ENCODE measurements at places on chromosomes 7 and 10.

- no peak for DNase-seq
Measured at GRCh38 chr7:129947701-129948100, 5.1 kb downstream of the UBE2H start.

GRCh38 chr10:131739206-131739605, 161.6 kb upstream of the PPP2R2D start:
- no peak for DNase-seq

GRCh38 chr10:36801660-36802059, 323.7 kb upstream of the ANKRD30A start:
- no peak for DNase-seq

DNA sequence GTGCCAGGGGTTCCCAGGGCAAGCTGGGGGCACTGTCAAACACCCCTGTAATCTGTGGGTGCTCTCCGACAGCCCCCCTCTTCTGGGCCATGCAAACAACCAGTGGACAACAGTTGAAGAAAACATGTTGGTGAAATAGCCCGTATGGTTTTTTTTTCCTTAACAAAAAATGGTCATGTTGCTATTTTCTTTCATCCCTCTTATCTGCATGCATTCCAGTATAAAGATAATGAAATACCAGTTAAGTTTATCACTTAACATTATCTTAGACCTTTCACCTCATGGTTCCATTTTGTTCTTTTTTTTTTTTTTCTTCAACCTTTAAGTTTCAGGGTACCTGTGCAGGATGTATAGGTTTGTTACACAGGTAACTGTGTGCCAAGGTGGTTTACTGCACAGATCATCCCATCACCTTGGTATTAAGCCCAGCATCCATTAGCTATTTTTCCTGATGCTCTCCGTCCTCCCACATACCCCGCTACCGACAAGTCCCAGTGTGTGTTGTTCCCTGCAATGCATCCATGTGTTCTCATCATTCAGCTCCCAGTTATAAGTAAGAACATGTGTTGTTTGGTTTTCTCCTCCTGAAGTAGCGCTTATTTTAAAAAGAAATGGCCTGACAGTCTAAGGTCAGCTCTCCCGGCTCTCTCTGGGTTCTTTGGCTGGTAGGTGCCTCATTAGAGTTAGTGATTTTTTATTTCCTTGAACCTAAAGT, 110.1 kb downstream of the NRP1 start:
- DNase-seq: peak; percentile 46

GRCh38 chr10:29670761-29671160, 36.0 kb upstream of the SVIL start:
- no peak for DNase-seq

DNA sequence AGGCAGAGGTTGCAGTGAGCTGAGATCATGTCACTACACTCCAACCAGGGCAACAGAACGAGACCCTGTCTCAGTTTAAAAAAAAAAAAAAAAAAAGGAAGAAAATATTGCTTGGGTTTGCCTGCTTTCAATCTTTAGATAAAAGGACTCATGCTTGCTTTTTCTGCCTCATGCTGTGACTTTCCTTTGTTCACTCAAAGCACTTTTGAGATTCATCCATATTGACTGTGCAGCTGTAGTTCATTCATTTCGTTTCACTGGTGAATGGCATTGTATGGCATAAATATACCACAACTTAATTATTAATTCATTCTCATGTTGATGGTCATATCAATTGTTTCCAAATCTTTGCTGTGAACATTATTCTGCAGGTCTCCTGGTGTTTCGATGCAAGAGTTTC, 97.6 kb upstream of the NFE2L3 start:
- DNase-seq: no peak

GRCh38 chr7:89685287-89685686, 469.0 kb upstream of the STEAP1 start:
- no peak for DNase-seq

DNA sequence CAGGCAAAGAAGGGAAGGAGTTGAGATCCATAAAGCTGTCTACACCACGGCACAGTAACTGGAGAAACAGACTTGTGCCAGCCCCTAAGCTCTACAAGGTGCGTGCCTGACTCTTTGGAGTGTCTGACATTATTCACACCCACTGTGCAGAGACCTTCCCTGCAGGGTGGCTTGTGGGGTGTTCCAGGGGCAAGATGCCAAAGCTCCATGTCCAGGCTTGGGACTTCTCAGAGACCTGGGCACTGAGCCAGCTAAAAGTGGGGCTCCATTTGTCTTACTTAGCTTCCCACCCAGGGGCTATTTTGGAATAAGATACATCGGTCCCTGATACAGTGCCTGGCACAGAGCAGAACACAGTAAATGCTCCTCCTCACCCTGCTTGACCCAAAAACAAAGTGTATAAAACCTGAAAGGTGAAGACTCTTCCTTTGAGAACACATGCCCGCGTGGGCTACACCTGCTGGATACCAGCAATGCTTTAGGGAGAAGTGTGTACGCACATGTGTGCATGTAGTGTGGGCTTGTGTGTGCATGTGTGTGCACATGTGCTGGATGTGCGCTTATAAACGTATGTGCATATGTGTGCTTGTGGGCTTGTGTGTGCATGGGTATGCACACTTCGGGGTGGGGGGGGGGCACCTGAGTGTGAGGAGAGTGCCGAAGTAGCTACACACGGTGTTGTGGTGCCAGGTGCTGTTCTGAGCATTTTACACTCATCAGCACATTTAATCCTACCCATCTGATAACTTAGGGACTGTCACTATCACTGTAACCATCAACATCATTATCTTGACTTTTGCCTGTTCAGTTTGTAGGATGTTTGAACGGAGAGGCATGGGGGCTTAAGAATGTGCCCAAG, 143.0 kb downstream of the ARHGAP22 start:
- no peak for DNase-seq

- no peak for DNase-seq
Measured at GRCh38 chr10:73653701-73654100, 2.1 kb downstream of the SYNPO2L start.

GRCh38 chr10:126849646-126850045, 55.6 kb upstream of the DOCK1 start:
- no peak for DNase-seq

GRCh38 chr7:44378744-44379143, 53.4 kb upstream of the CAMK2B start:
- DNase-seq: peak; percentile 78

DNA sequence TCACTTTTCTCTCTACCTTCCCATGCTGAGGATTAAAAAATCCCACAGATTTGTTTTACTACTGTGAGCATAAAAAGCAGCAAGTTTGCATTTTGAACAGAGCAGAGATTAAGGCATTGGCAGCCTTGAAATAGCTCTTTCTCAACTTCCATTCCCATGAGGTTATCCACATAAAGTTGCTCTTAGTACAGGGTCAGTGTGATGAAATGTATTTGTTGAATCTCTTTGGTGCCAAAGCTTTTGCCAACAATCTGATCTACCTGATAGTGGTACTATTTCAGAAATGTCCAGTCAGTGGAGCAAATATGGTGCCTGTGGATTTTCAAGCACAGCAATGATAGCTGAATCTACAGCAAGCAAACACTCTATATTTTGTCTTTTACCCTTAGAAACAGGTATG, 254.8 kb downstream of the INHBA start:
- no peak for DNase-seq

DNA sequence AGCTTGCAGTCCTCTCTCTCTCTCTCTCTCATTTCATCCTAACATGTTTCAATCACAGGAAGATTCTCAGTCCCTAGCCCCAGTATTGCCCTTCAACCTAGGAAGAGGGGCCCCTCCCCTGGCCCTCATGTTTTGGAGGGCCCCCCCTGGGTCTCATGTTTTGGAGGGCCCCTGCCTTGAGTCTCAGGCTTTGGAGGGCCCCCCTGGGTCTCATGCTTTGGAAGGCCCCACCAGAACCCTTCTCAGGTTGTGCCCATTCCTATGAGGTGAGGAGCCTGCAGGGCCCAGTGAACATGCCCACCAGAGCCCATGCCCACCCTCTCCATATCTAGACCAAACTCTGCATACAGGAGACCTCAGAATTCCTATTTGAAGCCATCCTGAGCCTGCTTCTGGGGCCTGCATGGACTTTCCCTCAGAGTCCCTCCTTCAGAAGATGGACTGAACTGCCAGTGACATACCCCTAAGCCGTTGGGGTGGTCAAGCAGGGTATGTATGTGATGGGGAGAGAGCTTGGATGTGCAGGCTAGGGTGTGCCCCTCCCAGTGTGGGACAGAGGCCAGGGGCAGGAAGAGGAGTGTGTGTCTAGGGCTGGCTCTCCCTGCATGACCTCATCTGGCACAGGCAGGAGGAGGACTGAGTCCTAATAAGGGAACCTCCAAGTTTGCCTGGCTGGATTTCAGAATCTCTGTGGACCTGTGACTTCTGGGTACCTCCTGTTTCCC, 8.1 kb upstream of the VDAC2 start:
- peak; percentile 68 for DNase-seq

- peak; percentile 86 for DNase-seq
Measured at GRCh38 chr10:122112625-122113160, 123.7 kb downstream of the TACC2 start.

- no peak for DNase-seq
Measured at GRCh38 chr10:69681436-69681835, 51.4 kb downstream of the FAM241B start.

- DNase-seq: no peak
Measured at GRCh38 chr7:16743236-16743635, 10.3 kb upstream of the TSPAN13 start.

DNA sequence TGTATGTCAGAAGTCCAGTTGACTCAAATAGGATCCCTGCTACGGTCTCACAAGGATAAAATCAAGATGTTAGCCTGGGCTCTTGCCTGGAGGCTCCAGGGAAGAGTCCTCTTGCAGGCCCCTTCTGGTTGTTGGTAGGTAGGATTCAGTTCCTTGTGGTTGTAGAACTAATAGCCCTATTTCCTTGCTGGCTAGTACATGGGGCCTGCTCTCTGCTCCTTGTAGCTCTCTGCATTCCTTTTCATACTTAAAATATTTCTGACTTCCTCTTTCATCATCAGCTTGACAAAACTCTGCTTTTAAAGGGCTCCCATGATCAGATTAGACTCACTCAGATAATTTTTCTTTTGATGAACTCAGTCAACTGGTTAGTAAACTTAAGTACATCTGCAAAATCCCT, 756.7 kb downstream of the GATA3 start:
- DNase-seq: no peak

DNA sequence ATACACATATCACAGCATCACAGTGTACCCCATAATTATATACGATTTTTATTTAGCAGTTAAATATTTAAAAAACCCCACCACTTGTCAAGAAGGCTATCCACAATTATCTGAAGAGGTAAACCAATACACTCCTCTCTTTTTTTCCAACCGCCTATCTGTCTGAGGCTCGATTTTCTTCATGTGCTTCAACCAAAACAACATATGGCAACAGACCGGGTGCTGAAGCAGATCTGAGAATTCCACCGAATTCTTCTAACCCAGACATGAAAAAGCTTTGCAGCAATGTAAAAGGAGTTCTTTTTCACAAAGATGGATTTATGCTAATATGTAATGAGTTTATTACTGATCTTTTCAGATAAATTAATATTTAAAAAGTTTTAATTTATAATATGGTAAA, 132.4 kb upstream of the RHEB start:
- DNase-seq: no peak

GRCh38 chr7:48781752-48782151, 142.6 kb upstream of the CDC14C start:
- DNase-seq: peak; percentile 40

GRCh38 chr10:73850211-73850610, 24.1 kb downstream of the CAMK2G start:
- DNase-seq: no peak

DNA sequence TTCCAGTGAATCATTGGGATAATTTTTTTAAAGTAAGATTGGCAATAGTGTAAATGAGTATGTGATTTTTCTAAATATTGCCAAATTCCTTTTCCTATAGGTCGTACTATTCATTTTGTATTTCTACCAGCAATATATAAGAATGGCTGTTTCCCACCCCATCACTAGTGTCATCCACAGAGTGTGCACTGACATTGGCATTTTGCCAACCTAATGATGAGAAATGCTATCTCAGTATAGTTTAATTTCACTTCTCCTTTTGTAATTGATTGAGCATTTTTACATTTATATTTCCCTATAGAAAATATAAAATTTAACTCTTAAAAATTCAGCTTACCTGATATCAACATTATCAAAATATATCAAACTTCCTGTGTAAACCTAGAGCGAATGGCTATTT, 17.6 kb upstream of the TMEM26 start:
- no peak for DNase-seq

GRCh38 chr10:21031232-21031795, 134.2 kb upstream of the NEBL start:
- no peak for DNase-seq

DNA sequence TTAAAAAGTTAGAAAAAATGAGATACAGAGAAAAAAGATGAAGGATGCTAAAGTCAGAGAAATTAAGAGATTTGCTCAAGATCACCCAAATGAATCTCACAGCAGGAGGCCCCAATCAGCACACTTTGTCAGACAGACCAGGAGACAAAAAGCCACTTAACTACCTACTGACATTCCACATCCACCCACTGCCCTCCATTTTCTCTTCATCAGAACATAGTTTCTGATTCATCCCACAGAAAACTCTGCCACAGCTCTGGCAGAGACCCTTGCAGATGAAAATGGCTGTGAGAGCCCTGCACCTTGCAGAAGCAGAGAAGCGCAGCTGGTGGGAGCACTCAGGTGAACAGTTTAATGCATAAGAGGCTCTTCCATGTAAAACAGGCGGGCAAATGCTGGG, 26.6 kb downstream of the DGKI start:
- peak; percentile 8 for DNase-seq

DNA sequence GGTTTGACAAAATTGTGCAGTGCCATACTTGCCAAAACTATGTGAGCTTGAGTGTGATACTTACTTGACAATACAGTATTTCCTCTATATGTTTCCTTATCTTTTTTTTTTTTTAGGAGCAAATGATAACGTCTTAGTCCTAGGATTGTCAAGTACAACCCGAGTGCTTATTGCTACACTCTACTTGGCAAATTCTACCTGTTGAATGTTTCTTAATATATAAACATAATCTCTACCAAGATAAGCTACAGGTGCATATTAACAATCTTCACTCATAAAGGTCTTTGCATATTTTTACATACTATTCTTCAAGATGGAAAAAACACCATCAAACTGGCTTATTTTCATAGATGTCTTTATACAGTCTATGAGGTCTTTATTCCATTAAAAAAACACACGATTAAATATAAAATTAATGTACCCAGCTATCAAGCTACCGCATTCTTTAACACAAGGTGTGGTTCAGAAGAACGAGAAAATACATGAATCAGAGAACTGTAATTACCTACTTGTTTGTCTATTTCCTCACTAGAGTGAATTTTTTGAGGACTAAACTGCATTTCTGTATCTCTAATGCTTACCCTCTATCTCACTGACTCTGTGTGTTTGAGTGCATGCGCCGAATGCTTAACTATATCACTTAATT, 76.1 kb upstream of the PDSS1 start:
- no peak for DNase-seq

- no peak for DNase-seq
Measured at GRCh38 chr10:612696-613095, 76.8 kb downstream of the DIP2C start.

- no peak for DNase-seq
Measured at GRCh38 chr10:21751341-21752310, 217.6 kb downstream of the MLLT10 start.
